Inflammatory macrophage treated with lipopolysaccharide for 4 hours (primary cell): ENCODE measurements at places on chromosomes 2 and 18.

- peak; percentile 34 for DNase-seq
Measured at GRCh38 chr2:207126724-207127308, 38.9 kb downstream of the KLF7 start.

DNA sequence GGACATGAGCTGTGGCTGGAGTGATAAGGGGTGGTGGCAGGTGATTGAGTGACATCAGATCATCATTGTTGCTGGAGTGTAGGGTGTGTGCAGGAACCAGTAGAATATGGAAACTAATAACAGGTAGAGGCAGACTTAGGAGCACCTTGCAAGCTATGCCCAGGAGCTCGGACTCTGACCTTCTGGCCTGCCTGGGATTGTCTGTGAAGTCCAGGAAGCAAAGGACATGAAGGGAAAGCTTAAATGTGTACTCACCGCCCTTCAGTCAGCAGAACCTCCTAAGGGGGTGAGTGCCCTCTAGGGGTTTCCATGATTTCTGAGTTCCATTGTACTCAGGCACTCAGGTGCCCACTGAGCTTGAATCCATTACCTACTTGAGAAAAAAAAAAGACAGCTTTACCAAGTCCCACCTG lies 104.2 kb downstream of the CRIM1 start:
- DNase-seq: no peak

DNA sequence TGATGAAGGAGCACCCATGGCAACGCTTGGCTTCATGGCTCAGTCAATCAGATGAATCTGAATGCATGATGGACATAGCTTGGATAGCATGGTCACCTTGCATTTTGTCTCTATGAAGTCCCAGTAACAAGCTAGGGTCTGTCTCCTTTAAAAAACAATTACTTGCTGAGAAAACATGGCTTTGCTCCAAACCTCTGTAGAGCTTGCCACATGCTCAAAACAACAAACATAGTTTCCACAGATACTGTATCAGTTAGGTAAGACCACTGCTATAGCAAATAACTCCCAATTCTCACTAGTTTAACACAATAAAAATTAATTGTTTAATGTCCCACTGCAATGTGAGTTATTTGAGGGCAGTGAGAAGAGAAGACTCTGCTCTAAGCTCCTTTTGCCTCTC lies 401.0 kb downstream of the IRS1 start:
- DNase-seq: no peak

DNA sequence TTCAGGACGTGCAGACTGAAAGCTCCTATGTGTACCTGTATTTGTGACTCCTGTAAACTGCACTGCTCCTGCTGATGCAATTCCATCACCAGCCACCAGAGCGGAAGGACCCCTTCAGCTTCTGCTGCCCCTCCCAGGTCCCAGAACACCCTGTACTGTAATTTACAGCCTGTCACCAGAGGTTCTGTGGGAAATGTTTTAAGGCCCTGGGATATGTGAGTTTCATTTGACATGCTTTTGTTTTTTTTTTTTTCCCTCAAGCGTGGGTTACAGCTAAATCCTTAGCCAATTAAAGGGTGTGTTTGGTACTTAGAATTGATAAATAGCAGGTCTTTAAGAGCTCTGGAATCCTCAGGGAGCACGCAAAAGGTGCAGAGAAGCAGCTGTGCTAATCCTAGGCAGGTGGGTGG lies 79.4 kb downstream of the KCTD1 start:
- no peak for DNase-seq

- DNase-seq: no peak
Measured at GRCh38 chr2:136222862-136223261, 104.9 kb upstream of the CXCR4 start.

DNA sequence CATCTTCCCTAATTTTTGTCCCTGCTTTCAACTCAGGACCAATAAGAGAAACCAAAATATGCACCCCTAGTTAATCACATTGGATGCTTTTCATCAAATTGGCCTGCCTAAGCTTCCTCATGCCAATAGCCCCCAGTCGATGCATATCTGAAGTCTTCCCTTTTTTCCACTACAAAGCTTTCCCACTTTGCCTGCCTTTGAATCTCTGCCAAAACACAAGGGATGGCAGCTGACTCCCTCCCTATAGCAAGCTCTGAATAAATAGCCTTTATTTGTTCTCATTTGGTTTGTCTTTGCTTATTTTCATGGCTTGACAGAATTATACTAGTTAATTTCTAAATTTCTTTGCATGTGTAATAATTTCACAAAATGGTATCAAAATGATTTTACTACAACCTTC lies 621.2 kb downstream of the MBD2 start:
- no peak for DNase-seq

- no peak for DNase-seq
Measured at GRCh38 chr18:27017901-27018500, 152.5 kb upstream of the AQP4 start.
